ENCODE measurements at places on chromosomes 1 and 21.

DNA sequence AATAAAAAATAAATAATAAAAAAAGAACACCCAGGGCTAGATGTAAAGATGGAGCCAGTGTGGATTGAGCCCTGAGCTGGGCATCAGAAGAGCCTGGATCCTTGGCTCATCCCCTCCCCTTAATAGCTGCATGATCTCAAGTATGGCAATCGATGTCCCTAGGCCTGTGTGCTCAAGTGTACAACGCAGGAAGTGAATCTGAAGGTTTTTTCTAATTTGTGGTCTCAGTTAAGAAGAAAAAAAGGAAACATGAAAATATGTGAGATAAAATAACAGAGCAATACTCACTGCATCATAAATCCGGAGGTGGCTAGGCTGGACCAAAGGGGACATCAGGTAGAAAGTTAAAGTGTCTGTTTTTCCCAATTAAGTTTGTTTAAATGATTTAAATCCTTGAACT, 47.3 kb upstream of the SLC44A3 start:
- DNase-seq: no peak

- peak; percentile 62 for DNase-seq
Observed at GRCh38 chr1:165257969-165258459, 98.5 kb downstream of the LMX1A start.

- DNase-seq: no peak
Observed at GRCh38 chr1:194081444-194081843, 895.0 kb upstream of the B3GALT2 start.

DNA sequence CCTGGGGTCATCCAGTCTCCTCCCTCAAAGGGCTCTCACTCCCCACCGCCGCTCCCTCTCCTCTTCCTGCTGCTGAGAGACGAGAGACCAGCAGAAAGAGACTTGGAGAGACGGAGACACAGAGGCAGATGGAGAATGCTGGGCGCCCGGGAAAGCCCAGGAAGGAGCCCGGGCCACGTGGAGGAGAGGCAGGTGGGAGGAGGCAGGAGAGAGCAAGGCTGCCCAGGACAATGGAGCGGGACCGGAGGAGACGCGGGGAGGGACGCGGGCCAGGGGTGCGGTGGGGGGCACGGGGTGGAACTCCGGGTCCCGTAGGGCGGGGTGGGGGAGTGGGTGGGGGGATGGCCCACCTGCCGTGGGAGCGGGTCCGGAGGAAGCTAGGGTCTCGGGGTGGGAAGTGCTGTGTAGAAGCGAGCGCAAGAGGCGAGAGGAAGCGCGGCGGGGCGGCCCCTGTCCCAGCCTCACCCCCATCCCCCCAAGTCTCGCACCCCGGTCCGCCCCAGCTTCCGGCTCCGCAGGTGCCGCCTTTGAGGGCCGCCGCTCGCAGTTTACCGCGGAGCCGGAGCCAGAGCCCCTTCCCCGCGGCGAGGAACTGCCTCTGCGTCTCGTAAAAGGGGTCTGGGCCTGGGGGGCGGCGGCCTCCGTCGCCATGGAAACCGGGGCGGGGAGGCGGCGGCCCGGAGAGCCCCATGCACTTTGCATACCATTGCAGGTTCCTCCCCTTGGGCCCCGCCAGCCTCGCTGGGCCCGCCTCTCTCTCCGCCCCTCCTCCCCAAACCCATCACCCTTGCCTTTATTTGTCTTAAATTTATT, 11.7 kb upstream of the EPHA2 start:
- DNase-seq: no peak

GRCh38 chr1:154352581-154353459, 27.5 kb downstream of the ATP8B2 start:
- DNase-seq: no peak

- no peak for DNase-seq
Observed at GRCh38 chr1:86753700-86754099, 49.3 kb downstream of the SH3GLB1 start.

- DNase-seq: peak; percentile 1
Observed at GRCh38 chr1:52727114-52727586, 897 bp downstream of the ZYG11B start.

DNA sequence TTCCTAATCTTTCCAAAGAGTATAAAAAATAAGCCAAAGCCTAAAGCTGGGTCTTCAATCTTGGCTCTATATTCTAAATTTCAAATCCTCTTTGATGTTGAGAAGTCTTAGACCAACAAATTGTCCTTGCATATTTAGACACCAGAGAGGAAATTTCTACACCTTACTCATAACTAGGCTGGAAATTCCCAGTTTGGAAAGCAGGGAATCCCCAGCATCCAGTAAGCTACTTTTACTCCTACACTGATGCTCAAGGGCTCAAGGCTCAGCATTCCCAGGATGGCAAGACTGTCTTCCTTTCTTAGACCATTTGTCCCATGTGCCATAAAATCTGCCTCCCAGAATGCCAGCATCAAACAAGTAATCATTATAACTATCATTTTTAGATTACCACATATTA, 28.3 kb downstream of the PRDX6 start:
- DNase-seq: peak; percentile 33

DNA sequence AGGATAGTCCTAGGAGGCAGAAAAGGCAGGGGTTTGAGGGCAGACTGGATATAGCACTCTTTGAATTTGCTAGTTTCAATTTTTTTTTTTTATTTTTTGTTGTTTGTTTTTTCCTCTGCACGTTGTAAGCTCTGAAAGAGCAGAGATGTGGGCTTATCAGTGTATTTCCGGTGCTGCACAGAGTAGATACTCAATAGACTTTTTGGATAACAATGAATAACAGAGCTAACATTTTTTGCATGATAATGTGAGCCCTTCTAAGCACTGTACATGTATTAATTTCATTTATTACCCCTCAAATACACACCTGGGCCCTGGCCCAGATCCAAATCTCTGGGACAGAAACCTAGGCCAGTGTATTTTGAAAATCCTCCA, 17.1 kb upstream of the PARP1 start:
- DNase-seq: no peak

DNA sequence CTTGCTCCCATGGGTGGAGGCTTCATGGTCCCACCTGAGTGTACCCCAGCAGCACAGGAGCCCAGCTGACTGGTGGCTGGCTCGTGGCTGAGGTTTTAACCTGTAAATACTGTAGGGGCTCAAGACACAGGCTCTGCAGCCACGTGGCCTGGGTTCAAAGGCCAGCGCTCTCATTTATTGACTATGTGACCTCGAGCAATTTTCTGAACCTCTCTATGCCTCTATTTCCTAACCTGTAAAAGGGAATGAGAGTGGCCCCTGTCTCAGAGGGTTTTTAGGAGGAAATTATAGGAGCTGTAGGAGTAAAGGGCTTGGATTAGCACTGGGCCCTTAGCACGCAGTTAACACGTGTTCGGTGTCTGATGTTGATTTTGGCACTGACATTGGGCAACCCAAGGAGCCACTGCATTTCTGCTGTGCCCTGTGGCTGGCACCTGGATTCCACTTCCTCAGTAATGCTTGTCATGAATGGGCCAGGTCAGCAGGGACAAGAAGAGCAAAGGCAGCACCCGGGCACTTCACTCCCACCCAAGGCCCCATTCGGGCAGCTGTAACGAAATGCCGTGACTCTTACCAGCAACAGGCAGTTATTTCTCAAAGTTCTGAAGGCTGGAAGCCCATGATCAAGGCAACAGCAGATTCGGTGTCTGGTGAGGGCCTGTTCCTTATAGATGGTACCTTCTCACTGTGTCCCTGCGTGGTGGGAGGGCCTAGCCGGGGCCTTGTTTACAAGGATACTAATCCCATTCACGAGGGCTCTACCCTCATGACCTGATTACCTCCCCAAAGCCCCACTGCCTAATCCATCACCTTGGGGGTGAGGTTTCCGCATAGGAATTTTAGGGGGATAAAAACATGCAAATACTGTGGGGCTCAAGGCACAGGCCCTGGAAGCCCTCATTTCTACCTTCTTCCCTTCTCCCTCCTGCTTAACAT, 25.2 kb downstream of the ARHGEF10L start:
- DNase-seq: no peak

- no peak for DNase-seq
Observed at GRCh38 chr1:235650341-235651169, 971 bp upstream of the GNG4 start.

- DNase-seq: no peak
Observed at GRCh38 chr1:64865105-64865757, 101.1 kb downstream of the JAK1 start.

Measured in A172 (cell line).